ENCODE measurements at places on chromosomes 11 and 22. TPM values are rescaled to one million over a fixed set of nuclear protein-coding genes. Genes with fewer than 3 reads are reported as not detected.

DNA sequence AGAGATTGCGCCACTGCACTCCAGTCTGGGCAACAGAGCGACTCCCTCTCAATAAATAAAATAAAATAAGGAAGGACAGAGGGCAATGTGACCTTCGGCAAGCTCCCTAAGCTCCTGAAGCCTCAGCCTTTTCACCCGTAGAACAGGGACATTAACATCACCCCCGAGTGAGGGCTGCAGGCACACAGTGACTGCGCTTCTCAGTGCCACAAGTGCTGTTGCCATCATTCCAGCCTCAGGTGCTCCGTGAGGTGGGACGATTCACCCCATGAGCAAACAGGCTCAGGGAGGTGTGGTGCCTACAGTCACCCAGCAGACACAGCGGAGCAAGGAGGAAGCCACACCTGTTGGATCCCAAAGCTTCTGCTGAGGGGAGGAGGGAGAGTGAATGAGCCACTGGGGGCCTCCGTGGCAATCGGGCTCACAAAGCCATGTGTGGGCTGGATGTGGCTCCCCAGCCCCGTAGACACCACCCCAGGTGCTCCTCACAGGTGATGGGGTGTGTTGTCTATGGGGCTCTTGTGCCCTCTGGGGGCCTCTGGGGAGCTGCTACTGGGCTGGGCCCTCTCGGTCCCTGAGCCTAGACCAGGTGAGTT lies 9.1 kb upstream of the TCF20 start:
- DNase-seq, result peak; percentile 23

- peak; percentile 68 for DNase-seq
Measured at GRCh38 chr22:39244496-39245129, at the start of gene PDGFB. Gene PDGFB (minus strand): TSS chr22:39244982. CDS start chr22:39243963, 1,019 bp downstream.

DNA sequence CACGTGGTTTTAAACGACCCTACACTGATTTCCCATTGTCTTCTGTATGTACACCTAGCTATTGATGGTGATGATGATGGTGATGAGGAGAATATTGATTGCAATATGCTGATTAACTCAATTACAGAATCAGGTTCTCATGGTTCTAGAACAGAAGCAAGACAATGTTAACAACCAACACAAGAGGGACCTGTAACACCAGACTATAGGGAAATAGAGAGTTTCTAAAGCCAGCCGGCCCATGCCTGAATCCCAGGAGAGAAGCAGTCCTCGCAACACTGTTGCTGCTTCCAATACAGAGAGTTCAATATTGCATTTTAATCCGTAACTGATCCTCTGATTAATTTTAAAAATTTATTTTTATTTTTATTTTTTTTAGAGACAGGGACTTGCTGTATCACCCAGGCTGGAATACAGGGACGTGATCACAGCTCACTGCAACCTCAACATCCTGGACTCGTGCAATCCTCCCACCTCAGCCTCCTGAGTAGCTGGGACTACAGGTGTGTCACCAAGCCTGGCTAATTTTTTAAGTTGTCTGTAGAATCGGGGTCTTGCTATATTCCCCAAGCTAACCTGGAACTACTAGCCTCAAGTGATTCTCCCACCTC lies 22.2 kb upstream of the UBASH3B start:
- peak; percentile 54 for DNase-seq

DNA sequence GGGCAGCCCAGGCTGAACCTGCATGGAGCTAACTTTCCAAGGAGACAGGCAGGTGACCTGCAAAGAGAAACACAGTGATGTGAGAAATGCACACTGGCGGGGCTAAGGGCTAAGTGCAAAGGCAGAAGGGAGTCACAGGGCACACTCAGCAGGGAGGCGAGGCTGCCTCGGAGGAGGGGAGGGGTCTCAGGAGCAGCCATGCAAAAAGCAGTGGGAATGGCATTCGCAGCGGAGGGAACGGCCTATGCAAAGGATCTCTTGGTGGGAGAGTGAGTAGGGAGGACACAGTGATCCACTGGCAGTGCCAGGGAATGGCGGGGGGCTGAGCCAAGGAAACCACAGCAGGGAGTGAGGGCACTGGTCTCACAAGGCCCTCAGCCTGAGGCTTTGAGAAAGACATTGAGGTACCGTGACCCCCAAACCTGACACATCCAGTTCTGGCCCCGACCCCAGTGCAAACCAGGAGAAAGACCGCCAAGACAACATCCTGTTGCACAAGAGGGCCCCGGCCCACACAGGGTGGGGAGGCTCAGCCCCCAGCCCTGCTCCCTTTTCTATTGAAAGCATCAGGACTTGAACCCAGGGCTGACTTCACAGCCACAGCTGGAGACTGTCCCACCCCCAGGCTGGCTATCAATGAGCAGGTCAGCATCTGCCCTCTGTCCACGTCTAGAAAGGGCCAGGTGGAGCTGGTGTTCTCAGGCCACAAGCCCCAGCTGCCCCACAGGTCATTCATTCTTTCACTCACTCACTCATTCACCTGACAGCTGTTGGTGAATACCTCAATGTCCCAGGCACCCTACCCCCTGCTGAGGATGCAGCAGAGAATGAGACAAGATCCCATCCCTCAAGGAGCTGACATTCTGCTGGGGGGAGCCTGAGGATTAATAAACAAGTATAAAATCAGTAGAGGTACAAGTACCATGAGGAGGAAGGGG lies 50.7 kb downstream of the IGLL1 start:
- DNase-seq, result peak; percentile 17

DNA sequence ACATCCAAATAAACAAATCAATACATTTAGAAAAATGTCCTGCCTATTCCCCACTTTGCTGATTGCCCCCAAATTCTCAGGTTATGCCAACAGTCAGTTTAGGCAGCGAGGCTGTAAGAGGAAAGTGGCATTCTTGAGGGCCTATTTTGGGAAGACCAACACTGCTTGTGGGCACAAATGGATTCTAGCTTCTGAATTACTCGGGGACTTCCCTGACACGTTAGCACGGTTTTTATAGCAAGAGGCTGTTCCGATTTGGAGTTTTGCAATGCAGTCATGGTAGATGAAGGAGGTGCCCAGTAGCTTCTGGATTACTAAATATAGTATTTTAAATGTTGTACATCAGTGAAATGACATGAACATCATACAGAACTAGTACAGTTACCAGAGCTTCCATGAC lies 13.1 kb downstream of the RCN1 start:
- no peak for DNase-seq

GRCh38 chr11:40280159-40281051 lies 1179.0 kb downstream of the LRRC4C start:
- DNase-seq, result peak; percentile 55

DNA sequence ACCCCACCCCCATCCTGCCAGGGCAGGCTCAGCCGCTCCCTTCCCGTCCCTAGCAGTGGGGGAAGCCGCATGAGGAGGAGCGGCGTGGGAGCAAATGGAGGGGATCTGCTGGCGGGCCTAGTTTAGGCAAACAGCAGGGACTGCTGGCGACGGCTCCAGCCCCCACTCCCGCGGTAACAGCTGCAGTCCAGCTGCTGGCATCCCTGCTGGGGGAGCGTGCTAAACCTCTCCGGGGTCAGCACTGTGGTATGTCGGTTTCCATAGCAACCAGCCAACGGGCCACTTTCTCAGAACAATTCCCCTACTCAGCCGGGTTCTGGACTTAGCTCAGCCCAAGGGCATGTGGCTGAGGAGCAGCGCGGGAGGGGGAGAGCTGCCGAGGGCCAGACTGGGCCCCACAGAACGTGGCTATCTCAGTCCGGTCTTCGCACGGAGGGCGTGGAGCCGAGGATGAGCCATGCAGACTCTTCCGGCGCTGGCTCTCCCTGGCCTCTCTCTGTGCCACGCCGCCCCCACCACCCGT lies 98.8 kb downstream of the PKNOX2 start:
- DNase-seq, result peak; percentile 74

GRCh38 chr11:75439495-75440120 lies 6.6 kb upstream of the KLHL35 start:
- peak; percentile 44 for DNase-seq

Gene OR5B21
- polyA plus RNA-seq, result not detected
